ENCODE measurements at places on chromosomes 4 and X.

- no peak for DNase-seq
Measured at GRCh38 chr4:1608821-1609500, 75.2 kb downstream of the FAM53A start.

- DNase-seq: no peak
Measured at GRCh38 chr4:8200302-8200975, 1.3 kb downstream of the SH3TC1 start.

DNA sequence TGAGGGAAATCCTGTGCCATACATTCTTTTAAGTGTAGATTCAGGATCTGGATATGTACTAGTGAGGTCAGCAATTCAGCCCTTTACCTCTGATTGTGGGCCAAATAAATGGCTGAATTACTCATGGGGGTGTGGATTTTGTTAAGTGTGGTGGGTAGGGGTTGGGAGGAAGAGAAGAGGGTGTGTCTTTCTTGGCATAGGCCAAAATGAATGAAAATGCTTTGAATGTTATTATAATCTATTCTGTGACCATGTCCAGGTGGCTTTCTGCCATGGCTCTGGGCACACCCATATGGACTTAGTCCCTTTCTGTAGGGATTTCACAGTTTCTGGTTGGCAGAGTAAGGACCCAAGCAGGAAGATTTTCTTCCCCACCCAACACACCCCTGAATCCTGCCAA lies 244.3 kb downstream of the CBR4 start:
- peak; percentile 53 for DNase-seq

DNA sequence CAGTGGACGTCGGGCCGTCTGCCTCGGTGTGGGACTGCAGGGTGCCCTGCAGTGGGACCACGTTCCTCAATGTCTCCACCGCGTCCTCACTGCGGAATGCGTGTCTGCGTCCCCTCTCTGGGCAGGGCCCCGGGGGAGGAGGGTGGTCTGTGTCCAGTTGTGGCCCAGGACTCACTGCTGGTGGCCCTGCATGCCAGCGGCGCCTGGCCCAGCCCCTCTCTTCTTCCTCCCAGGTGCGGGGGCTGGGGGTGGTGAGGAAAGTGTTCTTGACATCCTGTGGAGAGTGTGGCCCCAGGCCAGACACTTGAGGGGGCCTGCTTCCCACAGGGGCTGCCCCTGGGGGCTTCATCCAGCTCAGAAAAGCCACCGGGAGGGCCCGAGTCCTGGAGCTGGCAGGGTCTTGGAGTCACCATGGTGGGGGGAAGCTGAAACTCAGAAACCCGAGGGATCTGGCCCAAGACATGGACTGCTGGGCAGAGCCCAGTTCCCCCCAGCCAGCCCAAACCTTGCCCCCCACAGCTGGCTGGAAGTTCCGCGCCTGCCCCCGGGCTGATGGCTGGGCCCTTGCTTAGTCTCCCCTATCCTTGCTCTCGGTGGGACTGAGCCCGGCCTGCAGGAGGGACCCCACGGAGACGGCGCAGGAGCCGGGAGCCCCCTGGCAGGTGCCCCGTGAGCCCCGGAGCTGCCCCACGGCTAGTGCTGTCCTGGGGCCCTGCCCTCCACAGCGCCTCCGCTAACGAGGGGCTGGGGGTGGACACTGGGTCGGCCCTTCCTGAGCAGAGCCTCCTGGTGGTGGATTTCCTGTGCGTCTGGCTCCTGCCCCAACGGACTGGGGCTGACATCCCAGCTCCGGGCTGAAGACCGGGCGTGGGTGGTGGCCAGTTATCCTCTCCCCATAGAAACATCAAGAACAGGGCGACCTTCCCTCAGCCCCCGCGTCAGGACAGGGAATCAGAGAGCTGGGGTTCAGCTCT lies 2.9 kb downstream of the DOK7 start:
- DNase-seq: no peak

DNA sequence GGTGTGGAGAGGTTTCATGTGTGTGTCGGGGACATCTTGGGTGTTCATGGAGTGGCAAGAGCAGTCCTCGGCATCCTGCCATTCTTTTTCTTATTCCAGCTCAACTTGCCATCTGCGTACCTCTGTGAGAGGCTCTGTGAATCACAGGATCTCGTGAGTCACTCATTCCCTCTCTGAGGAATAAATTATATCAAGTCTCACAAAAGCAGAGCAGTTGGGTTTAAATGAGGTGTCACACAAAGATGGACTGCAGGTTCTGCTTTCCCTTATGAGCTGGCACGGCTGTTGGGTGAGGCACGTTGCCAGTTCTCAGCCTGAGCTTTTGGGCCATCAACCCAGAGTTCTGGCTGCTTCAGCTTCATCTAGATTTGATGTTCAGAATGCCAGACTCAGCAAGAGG lies 6.8 kb upstream of the OCIAD2 start:
- peak; percentile 64 for DNase-seq

DNA sequence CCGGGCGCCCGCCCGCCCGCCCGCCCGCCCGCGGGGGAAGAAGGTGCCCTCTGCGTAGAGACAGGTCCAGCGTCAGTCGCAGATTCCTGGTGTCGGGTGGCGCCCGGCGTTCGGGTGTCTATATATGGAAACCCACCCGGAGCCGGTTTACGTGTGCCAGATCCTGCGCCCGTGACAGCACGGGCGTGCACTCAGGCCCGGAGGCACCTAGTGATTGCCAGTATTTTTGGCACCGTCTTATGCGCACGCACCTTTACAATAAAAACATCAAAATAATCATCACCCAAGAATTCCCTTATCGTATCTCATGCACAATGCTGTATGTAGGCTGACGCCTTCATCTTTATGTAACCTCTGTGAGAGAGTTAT lies 519 bp downstream of the SLC25A4 start:
- no peak for DNase-seq

DNA sequence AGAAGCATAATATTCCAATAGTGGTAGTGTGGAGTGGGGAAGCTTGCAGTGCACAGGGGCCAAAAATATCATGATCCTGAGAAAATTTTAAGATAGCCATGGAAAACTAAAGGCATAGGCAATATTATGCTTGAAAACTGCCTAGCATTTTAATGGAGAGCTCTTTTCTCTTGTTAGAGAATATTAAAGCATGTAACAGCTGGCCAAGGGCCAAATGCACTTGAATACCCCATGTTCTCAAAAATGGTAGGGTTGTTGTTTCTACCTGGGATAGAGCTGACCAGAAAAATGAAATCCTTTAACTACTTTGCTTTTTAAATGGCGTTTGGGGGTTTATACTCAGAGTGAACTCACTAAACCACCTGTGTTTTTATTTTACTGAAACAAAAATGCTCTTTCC lies 739.6 kb upstream of the SLIT2 start:
- DNase-seq: no peak

DNA sequence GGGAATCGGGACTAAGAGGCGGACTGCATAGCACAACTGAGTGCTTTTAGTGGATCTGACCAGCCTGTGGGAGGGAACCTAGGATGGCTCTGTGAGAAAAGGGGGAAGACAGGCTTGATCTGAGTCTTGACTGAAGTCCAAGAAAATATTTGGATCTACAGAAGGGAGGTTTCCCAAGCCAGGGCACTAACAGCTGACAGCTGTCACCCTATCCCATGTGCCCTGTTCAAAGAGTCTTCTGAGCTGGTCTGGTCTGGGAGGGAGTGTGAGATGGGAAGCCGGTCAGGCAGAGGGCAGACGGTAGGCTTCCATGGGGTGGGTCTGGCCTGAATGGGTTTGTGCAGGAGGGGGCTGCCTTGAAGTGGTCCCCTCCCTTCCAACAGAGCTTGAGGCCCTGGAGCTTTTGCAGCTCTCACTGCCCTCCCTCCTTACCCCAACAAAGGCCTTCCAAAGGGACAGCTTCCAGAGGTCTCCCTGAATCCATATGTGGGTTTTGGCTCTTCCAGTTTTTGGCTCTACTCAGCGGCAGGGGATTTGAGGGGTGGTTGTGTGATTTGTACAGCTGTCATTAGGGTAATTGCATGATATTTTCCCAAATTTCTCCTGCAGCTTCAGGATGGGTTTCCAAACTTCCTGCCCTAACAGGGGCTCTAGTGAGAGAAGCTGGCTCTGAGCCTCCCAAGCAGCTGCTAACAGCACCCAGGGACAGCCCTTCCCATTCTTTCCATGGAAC lies 643.7 kb downstream of the BCOR start:
- DNase-seq: no peak

DNA sequence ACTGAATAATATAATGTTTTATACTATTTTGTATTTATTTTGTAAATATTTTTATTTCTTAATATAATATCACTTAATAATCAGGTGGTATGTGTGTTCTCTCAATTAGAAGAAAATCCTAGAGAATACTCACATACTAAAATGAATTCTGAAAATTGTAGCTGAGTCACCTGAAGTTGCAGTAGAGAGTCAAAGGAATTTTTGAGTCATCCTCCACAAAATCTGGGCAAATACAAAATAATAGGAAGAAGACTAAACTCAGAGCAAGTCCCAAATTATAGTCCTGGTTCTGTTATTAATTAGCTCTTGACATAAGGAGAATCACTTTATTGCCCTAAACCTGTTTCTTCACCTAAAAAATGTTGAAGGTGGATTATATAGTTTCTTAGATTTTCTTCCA lies 57.8 kb downstream of the SPATA4 start:
- no peak for DNase-seq

DNA sequence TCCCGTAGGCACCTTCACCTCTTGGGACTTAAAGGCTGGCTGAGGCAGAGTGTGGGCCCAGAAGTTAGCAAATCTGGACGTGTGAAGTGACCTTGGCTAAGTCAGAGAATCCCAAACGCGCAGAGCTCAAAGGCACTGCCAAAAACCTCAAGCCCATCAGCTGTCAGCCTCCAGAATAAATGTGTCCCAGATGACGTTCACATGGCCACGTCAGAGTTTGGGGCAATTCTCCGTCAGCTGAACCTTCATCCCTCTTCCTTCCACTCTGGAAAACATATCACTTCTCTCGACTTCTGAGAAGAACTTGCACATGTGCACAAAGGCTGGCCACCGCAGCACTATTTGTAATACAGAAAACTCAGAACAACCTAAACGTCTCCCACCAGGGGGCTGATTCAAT lies 35.7 kb upstream of the APLN start:
- DNase-seq: no peak

DNA sequence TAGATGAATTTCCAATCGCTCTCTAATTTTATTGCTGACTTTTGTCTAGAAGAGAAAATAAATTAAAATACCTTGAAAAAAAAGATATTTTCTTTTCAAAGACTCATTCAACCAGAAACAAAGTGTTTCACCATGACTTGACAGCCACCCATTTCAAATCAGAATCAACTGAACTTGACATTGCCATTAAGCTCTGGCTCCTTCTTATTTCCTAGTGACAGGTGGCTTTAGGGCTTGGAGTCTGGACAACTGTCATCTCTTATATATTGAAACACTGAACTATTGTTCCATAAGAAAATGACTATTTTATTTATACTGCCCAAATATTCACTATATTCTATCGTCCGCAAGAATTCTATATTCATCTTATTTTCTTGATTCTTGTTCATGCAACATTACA lies 229.2 kb downstream of the SLC39A8 start:
- DNase-seq: no peak

GRCh38 chr4:181701214-181701613 lies 542.0 kb upstream of the TENM3 start:
- DNase-seq: no peak

DNA sequence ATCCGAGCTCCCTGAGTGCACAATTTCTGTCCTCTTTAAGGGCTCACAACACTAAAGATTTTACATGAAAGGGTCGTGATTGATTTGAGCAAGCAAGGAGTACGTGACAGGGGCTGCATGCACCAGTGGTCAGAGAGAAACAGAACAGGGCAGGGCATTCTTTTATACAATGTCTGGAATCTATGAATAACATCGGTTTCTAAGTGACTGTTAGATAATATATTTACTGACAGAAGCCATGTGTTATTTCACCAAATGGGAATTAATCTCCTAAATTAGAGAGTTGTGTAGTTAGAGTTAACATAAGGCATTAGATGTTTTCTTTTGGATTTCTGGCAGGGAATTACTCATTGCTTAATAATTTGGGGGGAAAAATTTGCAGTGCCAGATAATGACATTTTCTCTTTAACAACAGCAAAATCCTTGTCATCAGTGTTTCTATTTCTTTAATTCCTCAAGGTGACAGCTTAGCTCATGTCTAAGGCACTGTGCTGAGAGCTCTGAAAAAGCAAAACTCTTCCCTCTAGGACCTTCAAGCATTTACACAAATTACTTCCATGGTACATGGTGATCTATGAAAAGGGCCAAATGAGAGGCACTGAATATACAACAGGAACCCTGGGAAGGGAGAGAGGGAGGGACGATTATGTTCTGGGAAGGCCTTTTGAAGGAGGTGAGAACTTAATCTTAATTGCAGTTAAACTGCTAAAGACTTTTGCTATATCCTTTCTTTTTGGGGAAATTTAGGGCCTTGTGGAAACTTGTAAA lies 145.0 kb downstream of the RTL3 start:
- no peak for DNase-seq

DNA sequence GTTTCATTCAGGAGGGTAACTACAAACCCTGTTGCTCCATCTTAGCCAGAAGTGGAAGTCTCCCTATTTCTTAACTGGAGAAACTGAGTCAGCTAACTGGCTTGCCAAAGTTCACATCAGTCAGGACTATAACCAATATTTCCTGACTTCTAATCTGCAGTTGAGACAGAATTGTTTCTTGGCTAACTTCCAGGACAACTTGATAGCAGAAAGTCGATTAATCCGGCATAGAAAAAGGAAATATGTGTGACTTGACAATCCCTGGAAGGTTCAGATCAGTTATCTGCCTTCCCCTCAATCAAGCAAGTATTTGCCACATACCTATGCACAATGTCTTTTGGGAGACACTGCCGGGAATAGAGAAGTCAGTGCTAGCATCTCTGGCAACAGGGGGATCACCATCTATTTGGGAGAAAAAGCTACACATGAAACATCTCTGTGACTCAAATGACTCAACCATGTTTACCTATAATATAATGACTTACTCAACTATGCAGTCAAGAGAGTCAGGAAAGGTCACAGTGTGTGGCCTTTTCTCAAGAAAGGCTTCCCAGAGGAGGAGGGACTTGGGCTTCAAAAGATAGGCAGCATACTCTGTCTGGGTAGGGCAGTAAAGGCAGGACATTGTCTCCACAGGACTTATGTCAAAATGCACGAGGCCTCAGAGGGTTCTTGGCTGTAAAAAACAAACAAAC lies 12.4 kb upstream of the LONRF3 start:
- no peak for DNase-seq

- DNase-seq: no peak
Measured at GRCh38 chr4:140222171-140222570, 68.2 kb upstream of the MAML3 start.

All from HS-27A (cell line).